ENCODE measurements at places on chromosomes 7 and 10.

DNA sequence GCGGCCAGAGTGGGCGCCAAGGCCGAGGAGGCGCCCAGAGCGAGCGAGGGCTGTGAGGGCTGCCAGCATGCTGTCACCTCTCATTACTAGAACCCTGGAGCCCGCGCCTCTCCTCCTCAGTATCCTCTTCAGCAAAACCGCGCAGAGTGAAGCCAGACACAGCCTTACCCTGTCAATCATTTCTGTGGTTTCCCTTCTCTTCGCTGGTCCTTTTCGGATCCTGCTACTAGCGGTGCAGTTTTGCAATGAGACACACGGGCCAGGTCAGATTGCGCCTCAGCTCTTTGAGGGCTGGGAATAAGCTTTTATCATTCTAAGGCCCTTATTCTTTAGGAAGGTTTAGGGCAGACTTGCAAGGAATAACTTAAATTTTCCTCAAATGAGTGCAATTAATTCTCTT is 55.5 kb upstream of the FAM171A1 start:
- DNase-seq, result no peak

DNA sequence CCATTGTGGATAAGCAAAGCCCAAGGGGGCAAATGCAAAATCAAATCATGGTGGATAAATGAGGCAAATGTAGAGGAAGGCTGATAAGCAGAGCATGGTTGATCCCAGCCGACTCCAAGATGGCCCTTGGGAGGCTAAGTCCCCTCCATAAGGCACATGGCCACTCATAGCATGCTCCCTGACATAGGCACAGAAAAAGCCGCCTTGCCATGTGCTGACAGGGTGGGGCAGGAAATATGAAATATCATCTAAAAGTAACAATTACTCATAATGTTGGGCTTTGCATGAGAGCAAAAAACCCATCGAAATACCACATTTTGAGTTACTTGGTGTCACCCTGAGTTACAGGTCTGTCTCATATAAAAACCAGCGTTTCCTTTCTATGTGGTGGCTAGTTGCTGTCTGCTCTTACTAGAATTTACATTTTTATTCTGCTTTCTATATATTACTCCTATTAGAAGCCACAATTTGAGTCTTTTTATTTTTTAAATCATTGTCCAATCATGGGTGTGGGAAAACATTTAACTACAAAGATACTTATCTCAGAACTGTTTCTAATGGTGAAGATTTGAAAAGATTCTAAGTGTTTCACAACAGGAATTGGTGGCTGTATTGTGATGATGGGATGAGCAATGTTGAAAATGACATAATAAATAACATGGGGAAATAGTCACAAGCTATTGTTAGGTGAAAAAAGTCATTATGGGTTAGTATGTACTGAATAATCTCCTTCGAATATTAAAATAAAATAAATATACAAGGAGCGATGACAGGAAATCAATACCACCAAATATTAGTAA is 102.7 kb downstream of the CUBN start:
- DNase-seq, result no peak

GRCh38 chr7:122352454-122352853 is 47.9 kb upstream of the FEZF1 start:
- no peak for DNase-seq

- DNase-seq, result no peak
Observed at GRCh38 chr10:122475100-122475499, 13.7 kb downstream of the HTRA1 start.

- DNase-seq, result no peak
Observed at GRCh38 chr7:34361663-34362250, 296.3 kb upstream of the NPSR1 start.

Measured in GM20000 (cell line).